ENCODE measurements at places on chromosomes 5 and 9.

- DNase-seq: no peak
These were observed 6.5 kb upstream of the RPS6 start for GRCh38 chr9:19386502-19387044.

DNA sequence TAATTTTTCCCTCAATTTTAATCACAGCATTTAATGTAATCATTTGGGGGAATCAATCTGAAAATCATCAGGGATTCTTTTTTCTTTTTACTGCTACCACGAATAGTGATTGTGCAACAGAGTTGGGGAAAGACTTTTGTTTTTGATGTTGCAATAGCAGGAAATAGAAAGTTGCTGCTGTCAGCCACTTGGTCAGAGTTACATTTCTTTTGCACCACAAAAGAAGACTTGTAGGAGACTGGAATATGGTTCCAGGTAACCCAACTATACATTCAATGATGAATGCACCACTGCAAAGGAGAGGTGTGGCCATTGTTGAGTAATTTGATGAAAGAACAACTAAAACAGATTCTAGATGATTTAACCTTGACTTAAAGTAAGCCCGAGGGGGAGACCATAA is 46.3 kb upstream of the PALM2AKAP2 start:
- no peak for DNase-seq

DNA sequence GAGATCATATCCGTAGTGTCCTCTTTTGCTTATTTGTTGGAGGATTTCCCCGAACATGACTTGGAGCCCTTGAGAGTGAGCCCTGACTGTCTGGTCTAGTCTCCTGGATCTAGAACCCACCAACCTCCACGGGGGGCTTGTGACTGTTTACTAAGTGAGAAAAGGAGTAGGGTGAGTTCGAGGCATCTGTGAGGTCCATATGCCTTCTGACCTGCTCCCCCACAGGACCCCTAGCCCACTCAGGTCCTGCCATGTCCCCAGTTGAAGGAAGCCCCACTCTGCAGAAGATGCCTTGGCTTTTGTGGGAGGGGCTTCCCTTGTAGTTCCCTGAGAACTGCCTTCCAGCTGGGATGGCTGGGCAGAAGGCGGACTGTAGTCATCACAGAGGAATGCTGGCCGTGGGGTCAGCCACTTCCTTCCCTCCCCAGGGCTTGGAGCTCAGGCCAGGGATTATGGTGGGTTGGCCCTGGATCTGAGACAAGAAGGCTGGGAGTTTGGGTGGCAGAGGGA is 7.0 kb upstream of the IRF1 start:
- DNase-seq: no peak

DNA sequence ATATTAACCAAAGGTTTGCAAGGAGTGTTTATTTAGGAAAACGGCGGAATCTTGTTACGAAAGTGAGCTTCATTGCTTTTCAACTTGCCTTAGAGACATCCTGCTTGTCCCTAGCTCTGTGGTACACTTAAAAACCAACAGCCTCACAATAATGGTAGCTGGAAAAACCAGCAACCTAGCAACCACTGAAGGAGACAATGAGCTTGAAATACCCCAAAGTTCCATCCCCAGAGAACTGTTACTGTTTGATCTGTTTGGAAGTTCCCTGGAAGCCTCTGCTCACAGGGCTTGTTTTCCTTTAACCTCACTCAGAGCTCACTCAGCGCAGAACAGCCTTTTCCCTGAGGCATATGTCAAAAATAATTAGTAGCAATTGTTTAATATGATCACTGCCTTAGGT is 43.2 kb downstream of the SH3TC2 start:
- DNase-seq: no peak

- no peak for DNase-seq
These were observed 231.5 kb downstream of the ZNF608 start for GRCh38 chr5:124514956-124515355.

DNA sequence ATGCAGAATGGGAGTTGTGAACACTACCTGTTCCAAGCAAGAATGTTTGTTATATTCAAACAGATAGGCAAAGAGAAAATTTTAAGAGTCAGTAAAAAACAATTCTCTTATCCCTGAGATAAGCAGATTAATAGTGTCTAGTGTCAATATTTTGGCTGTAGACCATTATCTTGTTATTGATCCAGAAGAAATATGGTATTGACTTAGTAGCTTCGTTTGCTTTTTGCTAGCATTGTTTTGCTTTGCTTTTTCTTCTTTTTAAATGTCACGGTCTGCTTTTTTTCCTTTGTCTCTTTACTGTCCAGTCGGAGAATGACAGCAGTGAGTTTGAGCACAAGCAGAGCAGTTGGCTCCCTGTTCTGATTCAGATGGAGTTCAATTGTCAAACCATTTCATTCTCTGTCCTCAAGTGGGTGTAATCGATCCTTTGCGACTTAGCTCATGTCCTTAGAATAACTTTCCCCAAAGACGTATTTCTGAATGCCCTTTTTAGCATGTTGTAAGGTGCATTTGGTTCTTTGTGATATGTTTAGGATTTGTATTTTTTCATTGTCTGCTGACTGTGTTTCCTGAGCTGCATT is 29.3 kb downstream of the FUBP3 start:
- no peak for DNase-seq

DNA sequence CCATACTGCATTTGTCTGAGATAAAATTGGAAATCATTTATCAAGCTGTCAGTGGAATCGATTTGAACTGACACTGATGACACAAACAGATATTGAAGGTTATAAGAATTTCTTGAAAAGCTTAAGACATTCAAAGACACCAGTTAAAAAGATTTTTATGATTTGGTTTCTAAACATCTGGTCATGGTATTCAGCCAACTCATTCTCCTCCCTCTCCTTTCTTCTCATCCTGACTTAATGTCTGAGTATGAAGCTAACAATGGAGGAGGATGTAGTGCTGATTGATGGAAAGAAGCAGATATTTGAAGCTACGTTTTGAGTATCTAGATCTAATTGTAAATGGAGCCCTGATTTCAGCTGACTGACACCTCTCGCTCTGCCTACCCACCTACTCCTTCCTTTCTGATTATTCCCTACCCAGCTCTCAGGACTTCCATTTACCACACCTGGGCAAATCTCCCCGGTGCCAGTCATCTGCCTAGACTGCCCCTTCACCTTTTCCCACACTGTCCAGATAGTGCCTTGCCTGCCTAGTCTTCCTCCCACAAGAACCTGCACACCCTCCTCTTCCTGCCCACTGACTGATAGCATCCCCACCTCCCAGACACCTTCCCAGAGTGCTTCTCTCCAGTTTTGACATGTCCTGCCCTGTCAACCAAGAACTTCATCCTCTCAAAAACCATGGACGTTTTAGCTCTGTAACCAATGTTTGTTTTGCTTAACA is 20.7 kb upstream of the LIFR start:
- DNase-seq: no peak

GRCh38 chr5:172611913-172612312 is 29.1 kb upstream of the NEURL1B start:
- DNase-seq: no peak

DNA sequence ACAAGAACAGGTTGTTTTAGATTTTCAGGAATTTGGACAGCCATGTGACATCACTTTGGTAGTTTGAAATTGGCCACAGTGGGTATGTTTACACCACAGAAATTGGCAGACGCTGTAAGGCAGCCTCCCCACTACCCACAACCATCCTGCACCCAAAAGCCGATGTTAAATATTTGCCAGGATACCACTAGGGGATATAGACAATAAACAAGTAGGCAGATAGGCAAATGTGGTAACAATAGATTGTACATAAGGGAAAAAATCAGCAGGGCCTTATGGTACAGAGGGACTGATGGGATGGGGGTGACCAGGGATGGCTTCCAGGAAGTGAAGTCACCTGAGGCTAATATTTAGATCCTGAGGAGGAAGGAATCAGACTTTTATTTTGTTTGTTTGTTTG is 31.1 kb upstream of the DUSP1 start:
- no peak for DNase-seq

DNA sequence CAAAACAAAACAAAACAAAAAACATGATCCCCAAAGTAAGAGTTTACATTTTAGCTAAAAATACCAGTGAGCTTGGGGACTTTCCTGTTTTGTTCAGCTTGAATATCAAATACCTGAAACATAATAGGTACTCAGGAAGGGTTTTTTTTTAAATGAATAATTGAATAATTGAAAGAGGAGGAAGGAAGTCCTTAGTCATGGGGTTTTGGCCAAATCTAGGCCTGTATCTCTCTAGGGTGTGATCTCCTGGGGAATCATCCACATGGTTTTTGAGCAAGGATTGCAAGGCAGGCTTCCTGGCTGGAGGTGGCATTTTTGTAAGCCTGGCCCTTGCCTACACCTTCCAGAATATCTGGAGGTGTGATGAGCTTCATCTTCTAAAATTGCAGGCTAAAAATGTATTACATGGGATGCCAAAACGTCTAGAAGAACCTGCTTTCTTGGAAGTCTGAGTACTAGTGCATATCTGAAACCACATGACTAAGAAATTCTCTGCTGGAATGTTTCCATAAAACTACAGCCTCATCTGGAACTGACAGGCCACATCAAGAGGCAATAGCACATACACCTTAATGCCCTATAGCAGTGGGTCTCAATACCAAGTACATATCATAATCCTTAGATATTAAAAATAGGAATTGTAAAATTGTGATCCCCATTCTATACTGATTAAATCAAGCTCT is 10.4 kb downstream of the C9 start:
- no peak for DNase-seq

DNA sequence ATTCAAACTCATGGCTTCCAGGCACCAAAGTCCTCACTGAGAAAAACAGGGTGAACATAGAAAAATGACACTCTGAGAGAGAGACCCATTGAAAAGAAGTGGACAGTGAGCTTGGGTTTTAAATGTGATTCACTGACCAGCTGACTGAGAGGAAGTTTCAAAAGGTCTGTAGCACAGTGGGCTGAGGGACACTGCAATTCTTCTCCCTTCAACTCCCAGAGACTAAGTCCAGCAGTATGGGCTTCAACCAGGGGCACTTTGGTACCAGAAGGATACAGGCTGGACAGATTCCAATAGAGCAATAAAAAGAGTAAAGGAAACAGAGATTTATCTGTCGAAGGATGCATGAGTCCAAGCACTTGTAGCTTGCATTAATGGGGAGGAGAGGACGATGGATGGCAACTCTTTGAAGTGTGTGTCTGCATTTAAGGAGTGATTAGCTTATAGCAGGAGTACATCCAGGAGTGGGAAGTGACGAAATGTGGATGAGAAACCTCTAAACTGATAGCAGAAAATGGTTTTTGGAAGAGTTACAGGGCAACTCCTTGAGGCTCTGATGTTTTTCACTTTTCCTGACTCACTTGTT is 117.0 kb upstream of the ANKRD55 start:
- no peak for DNase-seq

DNA sequence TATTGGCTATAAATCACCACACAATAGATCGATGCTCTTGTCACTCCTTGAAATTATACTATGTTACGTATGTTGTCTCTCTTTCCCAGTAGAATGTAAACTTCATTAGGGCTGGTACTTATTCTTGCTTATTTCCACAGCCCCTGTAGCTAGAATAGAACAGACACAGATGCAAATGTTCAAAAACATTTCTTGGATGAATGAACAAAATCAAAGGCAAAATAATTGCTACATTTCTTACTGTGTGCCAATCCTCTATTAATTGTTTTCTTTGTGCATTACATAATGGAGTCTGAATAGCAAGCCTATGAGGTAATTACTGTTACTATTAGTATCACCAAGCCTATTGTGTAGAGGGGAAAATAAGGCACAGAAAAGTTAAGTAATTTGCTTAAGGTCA is 725 bp upstream of the OR13C2 start:
- DNase-seq: no peak

DNA sequence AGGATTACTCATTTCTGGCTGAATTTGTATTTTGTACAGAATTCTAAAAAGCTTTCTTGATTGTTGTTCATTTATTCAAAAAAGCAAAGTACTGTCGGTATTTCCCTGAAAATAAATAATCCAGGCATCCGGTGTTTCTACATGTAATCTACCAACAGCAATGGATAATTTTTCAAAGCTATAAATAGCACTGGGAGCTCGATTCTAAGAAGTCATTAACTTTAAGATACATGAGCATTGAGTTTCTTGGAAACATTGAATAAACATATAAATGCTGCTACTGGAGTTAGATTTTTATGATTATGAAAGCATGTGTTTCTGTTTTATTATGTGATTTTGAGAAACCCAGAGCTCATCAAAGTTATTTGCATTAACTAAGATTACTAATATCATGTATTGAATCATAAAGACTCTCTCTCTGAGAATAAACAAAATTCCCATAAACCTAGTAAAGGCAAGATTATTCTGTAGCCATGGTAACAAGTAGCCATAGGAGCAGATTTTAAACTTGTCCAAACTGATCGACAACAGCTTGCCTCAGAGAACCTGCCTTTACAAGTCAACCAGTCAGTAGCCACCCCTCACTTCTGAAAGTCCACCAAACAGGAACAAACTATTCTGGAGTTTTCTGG is 197.0 kb downstream of the DRD1 start:
- no peak for DNase-seq

- DNase-seq: no peak
These were observed 20.1 kb upstream of the NIM1K start for GRCh38 chr5:43171926-43172325.

- no peak for DNase-seq
These were observed 27.5 kb upstream of the DNAH5 start for GRCh38 chr5:13972029-13972428.

GRCh38 chr5:174300941-174301761 is 255.6 kb downstream of the NSG2 start:
- DNase-seq: no peak

- no peak for DNase-seq
These were observed 94.7 kb upstream of the ADAMTSL1 start for GRCh38 chr9:18379073-18379811.

DNA sequence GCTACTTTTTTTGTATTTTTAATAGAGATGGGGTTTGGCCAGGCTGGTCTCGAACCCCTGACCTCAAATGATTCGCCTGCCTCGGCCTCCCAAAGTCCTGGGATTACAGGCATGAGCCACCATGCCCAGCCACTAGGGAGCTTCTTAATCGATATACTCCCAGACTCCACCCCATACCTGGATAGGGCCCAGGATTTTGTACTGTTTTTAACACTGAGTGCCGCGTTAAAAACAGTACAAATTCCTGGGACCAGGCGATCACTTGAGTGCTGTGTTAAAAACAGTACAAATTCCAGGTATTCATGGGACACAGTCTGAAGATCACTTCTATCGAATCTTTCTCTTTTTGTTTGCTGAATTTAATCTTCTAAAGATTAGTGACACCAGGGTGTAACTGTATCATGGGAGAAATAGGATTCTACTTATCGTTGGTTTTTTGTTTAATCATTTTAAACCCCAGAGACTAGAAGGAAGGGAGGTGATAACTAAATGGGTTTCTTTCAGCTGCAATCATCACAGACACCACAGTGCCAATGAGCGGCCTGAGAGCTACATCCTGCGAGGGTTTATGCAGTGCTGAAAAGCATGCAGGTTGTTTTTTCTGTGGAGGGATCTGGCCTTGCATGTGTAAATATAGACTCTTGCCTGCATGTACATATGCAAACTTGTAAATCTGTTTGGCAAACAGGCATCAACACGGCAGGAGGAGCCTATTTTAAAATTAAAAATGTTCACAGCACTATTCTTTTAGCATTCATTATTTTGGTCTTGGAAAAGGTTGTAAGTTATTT is 303.8 kb upstream of the WWC1 start:
- DNase-seq: no peak
